GM20000 (cell line): ENCODE measurements at places on chromosomes 12 and 14.
A peak's percentile ranks its signal among the peaks of the same experiment; 100 is the strongest.

DNA sequence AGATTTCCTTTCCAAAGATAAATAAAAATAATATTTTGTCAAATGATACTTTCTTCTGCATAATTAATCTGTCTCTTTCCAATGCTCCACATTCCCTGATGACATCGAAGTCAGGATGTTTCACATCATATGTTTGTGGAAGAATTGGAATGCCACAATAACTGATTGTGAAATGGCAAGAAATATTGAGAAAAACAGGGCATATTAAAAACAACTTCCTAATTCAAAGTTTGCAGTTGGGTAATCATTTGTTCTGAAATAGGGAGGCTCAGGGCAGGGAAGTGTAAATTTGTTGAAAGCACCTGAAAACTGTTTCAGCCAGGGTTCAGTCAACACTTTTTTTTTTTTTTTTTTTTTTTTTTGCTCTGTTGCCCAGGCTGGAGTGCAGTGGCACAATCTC lies 50.7 kb downstream of the BCAT1 start:
- DNase-seq = no peak

- no peak for DNase-seq
Measured at GRCh38 chr12:12207746-12208145, 59.1 kb downstream of the LRP6 start.

DNA sequence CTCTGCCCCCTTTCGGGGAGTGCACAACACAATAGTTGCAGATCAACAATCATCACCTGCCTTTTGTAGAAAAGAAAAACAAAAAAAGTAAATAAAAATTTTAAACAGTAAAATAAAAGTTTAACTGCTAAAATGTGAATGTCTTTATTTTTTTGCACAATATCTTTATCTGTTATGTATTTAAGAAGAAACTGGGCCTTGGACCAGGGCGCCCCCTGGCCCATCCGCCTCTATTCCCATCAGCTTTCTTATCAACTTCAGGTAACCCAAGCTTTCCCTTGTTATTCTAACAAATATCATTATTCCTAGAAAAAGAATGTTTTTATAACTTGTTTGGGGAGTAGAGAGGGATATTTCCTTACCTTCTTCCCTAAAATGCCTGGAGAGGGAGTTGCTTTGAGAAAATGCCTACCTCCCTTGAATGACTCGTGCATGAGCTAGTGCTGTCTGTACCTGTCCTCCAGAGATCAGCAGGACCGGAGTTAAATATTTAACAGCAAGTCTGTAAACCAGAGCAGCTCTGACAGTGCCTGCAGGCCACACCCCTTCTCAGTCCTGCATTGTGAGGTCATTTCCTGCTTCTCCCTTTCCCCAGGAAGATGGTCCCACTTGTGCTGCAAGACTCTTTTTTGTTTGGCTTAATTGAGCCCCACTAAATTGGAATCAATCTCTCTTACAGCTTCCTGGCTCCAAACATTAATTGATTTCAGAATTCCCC lies 192.8 kb upstream of the RGS6 start:
- no peak for DNase-seq

DNA sequence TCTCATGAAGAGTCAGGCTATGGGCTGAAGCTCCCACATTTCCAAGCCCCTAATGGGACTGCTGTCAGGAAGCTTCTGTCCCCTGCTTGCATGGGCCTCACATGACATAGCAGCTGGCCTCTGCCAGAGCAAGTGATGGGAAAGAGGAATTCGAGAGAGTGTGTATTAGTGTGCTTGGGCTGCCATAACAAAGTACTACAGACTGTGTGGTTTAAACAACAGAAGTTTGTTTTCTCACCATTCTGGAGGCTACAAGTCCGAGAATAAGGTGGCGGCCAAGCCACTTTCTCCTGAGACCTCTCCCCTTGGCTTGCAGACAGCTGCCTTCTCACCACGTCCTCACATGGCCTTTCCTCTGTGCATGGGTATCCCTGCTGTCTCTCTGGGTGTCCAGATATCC lies 274.4 kb downstream of the NUAK1 start:
- no peak for DNase-seq

DNA sequence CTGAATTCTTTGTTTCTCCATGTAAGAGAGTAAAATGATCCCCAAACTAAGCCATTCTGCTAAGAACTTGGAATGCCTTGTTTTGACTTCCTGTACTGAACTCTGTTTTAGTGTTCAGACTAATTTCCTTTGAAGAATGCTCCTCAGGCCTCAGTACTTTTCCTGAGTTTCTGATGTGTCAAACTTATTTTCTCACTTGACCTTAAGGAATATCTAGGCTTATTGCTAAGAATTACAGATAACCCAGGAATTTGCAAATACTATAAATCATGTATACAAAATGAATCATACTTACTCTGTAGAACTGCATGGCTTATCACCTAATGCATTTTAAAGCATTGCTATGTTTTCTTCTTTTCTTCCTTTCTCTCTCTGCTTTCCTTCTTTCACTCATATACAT lies 93.1 kb upstream of the PKP2 start:
- no peak for DNase-seq

- DNase-seq = no peak
Measured at GRCh38 chr12:104761091-104761490, 197.0 kb downstream of the SLC41A2 start.

GRCh38 chr12:20463913-20464524 lies 95.7 kb downstream of the PDE3A start:
- DNase-seq = peak; percentile 5

DNA sequence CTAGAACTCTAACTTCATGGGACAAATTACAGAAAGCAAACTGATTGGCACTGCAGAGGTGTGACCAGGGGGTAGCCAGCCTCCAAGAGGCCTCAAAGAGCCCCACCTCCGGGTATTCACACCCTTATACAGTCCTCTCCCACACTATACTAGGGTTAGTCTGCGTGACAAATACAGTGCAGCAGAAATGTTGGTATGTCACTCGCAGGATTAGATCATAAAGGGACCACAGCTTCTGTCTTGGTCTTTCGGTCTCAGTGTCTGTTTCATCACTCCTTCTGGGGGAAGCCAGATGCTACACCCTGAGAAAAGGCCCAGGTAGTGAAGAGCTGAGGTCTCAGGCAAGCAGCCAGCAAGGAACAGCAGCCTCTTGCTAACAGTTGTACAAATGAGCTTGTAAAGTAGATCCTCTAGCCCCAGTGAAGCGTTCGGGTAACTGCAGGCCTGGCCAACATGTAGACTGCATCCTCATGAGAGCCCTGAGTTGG lies 68.9 kb upstream of the SAV1 start:
- peak; percentile 72 for DNase-seq
